Skeletal muscle cell (primary cell): ENCODE measurements at places on chromosomes 7 and 10.
A peak's percentile ranks its signal among the peaks of the same experiment; 100 is the strongest.

- peak; percentile 61 for DNase-seq
Measured at GRCh38 chr7:33981671-33982424, 76.5 kb downstream of the BMPER start.

DNA sequence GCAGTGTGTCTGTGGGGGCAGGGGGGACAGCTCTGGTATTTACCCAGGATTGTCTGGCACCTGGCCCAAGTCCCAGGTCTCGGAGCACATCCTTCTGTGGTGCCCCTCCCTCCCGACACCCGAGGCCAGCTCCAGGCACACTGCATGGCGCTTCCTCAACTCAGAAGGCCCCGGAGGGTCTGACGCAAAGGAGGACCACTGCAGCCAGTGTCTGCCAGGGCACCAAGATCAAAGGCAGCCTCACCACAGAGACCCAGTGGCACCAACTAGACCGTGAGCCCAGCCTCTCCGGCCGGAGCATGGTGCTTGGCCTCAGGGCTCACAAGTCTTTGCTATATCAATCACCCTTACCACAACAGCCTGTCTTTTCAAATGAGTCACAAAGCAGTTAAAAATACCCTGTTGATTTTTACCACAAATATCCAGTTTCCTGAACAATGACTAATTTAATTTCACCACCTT, 99.3 kb upstream of the DDC start:
- no peak for DNase-seq

DNA sequence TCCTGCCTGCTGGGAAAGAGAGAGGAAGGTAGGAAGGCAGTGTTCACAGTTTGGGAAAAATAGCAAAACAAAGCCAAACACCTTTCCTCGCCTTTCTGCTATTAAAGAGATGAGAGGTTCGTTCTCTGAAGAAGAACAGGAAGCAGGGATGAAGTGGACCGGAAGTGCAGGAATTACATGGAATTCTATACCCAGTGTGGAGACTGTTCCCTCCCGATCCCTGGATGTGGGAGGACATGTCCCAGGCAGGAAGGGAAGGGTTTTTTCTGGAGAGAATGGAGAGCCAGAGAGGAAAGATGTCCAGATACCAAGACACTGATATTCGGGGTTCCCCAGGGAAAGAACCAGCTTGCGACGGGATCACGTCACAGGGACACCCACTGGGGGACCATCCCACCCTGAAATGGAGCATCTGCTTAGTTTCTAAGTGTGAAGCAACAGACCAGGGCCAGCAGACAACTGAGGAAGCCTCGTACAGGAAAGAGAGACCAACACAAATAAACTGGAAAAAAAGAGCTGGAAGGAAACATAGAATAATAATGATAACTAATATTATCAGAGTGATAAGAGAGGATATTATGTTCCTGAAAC, 187.6 kb downstream of the PRPF18 start:
- no peak for DNase-seq

DNA sequence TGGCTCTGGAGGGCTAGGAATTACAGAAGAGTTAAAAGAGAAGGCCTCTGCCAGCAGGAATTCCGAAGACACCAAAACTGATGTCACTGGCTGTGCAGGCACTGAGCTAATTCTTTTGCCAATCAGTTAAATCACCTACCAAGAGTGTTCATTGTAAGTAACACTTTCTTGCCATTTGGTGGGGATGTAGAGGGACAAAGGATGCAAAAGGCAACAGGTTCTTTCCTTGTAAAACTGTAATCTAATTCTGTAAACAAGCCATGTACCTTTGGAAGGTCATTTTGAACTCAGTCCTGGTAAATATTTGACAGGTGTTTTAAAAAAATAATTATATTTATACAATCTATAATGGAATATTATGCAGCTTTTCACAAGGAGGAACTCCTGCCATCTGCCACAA, 438.4 kb downstream of the AUTS2 start:
- DNase-seq: no peak

DNA sequence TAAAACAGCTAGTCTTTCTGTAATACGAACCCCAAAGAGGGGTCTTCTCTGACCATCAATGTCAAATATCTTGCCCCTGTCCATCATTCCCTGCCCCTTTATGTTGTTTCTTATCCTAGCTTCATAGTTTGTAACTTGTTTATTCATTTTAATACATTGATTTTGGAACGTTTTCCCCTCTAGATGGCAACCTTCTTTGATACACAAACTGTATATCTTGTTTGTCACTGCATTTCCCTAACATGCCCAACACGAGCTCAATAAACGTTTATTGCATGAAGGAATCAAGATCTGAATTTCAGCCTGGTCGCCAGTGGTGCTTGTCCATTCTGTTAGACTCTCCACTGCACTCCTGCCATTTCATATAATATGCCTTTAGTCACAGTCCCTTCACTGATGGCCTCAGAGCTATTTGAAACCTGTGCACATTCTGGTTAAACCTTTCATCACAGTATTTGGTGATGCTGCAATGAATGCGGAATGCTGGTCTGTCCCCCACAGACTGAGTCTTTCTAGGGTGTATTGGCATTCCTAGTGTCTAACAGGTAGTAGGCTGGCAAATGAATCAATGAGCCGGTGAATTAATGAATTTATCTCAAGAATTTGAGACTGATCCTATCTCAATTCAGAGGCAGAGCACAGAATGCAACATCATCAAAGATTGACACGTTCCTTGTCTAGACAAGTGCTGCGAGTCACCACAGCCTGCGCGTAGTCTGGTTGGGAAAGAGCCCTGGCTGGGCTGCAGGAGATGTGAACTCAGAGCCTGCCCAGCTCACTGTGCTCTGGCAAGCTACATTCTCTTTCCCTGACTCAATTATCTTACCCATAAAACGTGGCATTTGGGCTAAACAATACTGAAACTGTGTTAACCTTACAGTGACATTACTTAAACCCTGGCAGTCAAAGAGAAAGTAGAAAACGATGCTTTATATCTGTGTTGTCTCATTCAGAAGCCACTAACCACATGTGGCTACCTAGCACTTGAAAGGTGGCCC, 55.2 kb upstream of the FRMD4A start:
- DNase-seq: peak; percentile 60

DNA sequence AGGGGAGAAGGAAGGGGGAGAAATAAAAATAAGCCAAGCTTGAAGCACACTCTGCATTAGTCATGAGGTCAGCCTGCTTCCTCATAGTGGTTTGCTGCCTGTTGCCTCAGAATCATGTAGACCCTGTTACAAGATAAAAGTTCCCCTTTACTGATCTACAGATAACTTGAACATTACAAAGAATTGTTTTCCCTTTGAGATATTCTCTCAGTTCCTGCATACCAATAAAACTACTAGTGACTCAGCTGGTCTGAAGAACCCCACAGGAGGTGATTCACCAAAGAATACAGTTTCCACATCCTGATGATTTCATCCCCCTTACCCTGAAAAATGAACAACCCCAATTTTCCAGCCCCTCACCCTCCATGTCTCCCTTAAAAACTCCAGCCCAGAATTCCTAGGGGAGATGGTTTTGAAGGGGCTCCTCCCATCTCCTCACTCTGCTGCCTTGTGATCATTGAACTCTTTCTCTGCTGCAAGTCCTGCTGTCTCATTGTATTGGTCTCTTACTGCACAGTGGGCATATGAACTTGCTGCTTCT, 31.5 kb upstream of the NRP1 start:
- DNase-seq: peak; percentile 96

DNA sequence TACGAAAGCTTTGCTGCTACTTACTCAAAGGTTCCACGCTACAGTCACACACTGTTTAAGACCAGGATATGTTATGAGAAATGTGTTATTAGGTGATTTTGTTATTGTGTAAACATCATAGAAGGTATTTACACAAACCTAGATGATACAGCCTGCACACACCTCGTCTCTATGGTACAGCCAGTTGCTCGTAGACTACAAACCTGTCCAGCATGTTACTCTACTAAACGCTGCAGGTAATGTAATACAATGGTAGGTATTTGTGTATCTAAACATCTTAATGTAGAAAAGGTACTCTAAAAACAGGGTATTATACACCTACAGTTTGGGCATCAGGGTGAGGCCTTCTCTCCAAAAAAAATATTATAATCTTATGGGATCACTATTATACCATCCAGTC, 181.2 kb downstream of the MYOF start:
- DNase-seq: no peak

DNA sequence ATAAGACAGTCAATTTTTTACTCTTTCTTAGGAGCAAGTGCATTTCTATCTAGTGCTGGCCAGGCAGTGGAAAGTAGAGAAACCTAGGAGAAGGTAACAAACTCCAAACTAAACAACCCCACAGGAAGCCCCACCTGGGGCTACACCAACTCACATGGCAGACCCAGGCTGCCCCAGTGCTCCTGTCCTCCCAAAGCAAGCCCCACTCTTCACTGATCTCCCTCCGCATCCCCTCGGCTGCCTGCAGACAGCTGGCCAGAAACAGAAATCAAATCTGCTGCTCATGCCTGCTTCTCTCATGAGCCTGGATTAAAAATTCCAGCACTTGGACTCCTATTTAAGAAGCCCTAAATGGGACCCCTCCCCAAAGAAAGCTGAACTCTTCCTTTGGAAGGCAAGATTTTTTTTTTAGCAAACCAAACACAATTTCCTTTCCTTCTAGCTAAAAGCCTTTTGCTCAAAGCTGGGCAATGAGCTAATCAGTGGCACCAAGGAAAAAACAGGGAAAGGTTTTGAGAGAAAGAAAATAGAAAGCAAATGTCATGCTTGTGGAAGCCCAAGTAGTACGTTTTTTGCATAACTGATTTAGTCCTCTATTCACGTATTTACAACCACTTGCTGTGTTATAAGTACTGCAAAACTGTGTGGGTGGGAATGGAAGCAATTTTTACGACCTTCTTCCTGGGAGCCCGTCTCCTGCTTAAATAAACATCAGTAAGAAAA, 10.8 kb downstream of the PDE1C start:
- DNase-seq: peak; percentile 68

GRCh38 chr10:114543456-114543855, 114.6 kb downstream of the ABLIM1 start:
- no peak for DNase-seq

DNA sequence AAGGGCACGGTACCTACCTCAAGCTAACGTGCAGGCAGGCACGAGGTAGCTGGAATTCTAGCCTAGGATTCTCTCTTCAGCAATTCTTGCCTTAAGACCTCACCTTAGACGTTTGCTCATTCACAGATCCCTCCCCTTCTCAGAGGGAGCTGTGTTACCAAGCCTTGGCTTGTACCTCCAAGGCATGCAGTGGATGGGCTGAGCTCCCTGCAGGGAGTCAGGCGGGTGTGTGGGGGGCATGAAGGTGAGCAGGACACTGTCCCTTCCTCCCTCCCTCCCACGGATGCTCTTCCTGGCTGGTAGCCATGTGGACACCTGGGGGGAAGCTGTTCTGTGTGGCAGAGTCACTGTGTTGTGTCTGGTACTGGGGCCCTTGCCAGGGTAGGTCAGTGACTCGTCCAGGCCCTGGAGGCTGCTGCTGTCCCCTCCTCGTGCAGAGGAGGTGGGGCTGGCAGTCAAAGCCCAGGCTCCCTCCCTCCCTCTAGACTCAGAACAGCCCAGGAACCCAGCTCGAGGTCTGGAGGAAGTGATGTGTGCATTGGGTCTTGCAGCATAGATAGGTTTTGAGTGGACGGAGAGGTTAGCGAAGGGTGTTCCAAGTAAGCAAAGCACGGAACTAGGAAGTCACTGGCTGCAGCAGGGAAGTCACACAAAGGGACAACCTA, 222.2 kb upstream of the SH2B2 start:
- no peak for DNase-seq

- no peak for DNase-seq
Measured at GRCh38 chr7:103929901-103930311, 59.6 kb downstream of the RELN start.

GRCh38 chr10:69961881-69962745, 90.5 kb upstream of the MACROH2A2 start:
- DNase-seq: no peak

DNA sequence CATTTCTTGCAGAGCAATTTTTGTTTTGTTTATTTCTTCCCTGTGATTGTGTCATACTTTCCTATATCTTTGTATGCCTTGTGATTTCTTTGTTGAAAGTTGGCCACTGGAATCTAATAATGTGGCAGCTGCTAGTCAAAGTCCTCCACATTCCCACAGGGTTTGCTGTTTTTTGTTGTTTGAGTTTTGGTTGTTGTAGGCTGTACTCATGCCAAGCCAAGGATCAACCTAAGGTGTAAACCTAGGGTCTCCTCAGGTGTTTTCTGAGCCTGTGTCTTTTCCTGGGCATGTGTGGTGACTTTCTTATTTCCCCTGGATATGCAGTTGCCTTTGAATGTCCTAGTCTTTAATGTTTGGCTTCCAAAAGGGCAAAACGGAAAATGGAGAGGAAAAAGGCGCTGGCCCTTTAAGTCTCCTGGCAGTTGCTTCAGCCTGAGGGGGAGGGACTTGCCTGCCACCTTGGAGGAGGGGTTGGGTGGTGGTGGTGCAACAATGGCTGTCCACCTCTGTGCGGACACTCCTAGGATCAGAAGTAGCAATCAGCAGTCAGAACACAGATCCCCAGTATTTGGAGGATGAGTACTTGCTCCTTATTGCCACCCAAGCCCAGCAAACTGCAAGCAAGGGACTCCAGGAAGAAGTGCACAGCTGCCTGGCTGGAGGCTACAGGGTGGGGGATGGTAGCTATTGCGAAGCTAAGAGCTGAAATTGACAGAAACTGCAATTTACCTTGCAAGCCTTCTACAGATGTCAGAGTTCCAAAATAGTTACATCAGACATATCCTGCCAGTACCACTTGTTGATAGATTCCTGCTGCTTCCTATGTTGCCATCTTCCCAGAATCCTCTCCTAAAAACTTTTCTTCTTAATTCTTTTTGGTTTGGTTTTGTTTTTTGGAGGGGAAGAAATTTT, 5.6 kb upstream of the ZNF518A start:
- peak; percentile 15 for DNase-seq

GRCh38 chr10:107915215-107915610, 750.7 kb upstream of the SORCS1 start:
- peak; percentile 69 for DNase-seq

- DNase-seq: no peak
Measured at GRCh38 chr10:98617906-98618520, 171.3 kb upstream of the HPS1 start.

- DNase-seq: no peak
Measured at GRCh38 chr7:127151379-127151778, 101.4 kb downstream of the GRM8 start.

- DNase-seq: no peak
Measured at GRCh38 chr10:111109501-111110242, 32.8 kb downstream of the ADRA2A start.

DNA sequence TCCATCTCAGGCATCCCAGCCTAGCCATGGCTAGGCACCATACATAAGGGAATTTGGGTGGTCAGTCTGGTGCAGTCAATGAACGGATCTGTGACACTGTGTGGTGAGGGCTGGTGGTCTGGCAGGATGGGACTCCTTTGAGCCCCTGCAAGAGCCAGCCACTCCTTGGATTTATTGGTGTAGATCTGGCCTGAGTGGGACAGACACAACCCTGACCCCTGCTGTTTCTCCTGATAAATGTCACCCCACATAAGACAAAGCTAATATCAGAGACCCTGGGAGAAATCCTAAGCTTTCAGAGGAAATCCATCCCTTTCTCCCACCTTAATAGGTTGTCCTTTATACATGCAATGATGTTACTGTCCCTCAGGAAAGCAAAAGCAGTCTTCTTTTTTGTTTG, 2.3 kb downstream of the FBXO24 start:
- DNase-seq: no peak
